Caudate nucleus (tissue), 63 donors: ENCODE measurements at places on chromosomes 7 and 10.

DNA sequence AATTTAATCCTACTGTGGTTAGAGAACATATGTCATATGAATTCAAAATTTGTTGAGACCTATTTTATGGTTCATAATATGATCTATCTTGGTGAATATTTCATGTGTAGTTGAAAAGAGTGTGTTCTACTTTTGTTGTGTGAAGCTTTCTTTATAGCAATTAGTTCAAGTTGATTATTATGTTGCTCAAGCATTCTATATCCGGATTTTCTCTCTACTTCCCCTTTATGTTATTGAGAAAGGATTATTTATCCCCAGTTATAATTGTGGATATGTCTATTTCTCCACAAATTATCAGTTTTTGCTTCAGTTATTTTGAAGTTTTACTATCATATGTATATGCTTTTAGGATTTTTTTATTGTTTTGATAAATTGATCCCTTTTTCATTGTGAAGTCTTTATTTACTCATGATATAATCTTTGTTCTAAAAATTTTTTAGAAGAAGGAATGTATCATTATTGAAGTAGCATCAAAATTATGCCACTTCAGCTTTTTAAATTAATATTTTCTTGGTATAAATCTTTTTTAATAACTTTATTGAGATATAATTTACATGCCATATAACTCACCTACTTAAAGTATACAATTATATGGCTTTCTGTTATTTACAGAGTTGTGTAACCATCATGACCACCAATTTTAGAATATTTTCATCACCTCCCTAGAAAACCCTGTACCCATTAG lies 12.0 kb upstream of the MEST start:
- DNase-seq, result no peak

DNA sequence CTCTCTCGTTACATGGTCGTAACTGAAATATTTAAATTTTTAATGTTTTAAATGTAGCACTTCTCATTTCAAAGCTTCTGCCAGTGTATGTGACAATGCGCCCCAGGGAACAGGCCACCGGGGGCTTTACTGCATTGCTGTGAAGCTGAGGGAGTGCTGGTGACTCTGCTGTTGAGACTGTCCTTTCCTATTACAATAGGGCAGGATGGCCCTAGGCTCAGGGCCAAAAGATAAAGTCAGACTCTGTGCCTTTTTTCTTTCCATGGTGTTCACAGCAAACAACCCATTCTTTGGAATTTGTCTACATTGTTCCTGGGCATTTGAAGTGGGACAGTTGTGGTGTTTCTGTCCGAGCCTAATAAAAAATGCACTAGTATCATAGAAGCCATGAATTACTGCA lies 107.3 kb downstream of the GALNT11 start:
- no peak for DNase-seq

GRCh38 chr10:7230951-7231350 lies 179.9 kb downstream of the SFMBT2 start:
- DNase-seq, result no peak

DNA sequence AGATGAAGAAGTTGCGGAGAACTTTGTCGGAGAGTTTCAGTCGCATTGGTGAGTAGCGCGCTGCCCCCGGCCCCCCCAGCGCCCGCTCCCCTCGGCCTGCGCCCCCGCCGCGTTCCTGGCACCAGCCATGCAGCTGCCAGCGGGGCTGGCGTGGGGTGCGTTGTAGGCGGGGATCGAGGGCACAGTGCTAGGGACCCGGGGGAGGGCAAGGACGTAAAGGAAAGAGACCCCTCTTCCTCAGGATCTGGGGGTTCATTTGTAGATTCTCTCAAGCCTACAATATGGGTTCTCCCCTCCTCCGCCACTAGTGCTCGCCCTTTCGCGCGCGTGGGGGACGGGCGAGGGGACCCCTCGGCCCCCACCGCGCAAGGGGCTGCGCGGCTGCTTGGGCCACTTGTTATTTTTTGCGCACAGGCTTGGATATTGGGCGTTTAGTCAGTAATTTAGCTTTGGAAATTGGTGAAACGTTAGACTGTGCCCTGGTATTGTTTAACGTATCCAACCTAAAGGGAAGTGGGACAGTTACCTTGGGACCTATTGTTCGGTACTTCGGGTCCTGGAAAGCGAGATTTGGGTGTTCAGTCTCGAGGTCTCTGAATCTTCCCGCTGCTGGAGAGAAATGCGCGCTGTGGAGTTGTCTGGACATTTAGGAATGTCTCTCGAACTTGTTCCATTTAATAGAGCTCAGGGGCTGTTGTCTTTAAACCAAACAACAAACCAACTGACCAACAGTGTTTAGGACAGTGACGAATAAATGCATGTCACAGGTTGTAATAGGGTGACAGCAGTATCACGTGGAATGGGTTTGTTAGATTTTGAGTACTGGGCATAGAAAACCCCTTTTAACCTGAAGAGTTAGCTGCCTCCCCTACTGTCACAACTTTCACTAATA lies 796 bp downstream of the CDK14 start:
- no peak for DNase-seq

DNA sequence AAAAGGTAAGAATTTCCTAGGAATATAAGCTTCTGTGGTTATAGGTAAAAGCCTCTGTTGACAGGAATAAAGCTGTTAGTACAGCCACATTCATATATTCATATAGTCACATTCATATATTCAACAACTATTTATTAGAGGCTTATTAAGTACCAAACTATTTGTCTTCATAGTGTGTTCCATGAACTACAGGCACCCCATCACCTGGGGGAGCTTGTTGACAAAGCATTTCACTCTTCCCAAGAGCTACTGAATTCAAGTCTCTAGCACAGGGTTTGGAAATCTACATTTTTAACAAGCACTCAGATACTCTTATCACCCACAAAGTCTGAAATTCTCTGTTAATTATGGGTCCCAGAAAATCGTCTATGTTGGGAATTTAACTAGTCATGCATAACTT lies 110.6 kb downstream of the RNLS start:
- DNase-seq, result no peak

GRCh38 chr10:42941295-42941644 lies 135.6 kb upstream of the RET start:
- no peak for DNase-seq

GRCh38 chr10:109474812-109475211 lies 448.5 kb downstream of the XPNPEP1 start:
- DNase-seq, result no peak

DNA sequence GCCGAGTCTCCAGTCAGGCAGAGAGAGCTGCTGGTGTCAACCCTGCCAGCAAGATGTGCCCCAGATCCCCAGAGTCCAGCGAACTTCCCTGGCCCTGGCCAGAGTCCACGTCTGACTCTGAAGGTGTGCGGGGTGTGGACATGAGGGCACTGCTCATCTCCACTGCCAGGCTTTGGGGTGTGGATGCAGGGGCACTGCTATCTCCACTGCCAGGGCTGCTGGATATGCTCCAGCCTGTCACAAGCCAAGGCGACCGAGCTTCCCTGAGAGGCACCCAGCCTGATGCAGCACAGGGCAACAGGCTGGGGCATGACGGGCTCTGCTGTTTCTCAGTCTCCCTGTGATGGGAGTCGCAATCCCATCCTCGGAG lies 596.8 kb downstream of the PTPRN2 start:
- no peak for DNase-seq

- DNase-seq, result no peak
Measured at GRCh38 chr7:28581351-28581750, 169.0 kb downstream of the CREB5 start.

DNA sequence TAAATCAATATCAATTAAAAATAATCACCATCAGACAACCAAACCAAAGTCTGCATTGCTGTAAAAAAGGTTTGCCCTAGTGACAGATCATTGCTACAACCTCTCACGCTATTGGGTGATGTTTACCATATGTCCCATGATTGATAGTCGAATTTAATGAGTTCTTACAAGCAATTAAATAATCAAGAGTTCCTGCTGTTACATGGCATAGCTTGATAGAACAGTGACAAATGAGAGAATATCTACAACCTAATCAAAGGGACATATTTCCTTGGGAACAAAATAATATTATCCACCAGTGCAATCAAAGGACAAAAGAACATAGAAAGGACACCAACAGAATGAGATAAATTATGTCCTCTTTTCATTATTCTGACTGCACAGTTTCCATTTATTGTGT lies 387.4 kb downstream of the ETV1 start:
- no peak for DNase-seq

DNA sequence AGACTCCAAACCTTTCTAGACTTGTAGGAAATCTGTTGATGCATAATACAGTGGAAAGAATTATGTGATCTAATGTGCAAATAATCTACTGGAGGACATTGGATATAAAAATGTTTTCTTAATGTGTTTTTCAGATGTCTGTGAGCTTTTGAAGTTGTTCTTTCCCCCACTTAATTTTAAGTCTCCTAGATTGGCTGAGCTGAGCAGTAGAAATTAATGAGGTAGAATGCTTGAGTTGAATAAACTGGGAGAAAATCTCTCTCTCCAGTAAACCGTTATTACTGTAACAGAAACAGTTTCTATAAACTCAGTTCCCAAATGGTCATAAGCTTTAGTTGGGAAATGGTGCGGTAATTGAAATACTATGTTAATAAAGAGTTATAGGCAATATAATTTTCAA lies 15.7 kb downstream of the CSGALNACT2 start:
- no peak for DNase-seq

GRCh38 chr7:38704751-38705150 lies 73.6 kb upstream of the AMPH start:
- no peak for DNase-seq

GRCh38 chr7:116142850-116143249 lies 67.5 kb upstream of the TES start:
- DNase-seq, result no peak

DNA sequence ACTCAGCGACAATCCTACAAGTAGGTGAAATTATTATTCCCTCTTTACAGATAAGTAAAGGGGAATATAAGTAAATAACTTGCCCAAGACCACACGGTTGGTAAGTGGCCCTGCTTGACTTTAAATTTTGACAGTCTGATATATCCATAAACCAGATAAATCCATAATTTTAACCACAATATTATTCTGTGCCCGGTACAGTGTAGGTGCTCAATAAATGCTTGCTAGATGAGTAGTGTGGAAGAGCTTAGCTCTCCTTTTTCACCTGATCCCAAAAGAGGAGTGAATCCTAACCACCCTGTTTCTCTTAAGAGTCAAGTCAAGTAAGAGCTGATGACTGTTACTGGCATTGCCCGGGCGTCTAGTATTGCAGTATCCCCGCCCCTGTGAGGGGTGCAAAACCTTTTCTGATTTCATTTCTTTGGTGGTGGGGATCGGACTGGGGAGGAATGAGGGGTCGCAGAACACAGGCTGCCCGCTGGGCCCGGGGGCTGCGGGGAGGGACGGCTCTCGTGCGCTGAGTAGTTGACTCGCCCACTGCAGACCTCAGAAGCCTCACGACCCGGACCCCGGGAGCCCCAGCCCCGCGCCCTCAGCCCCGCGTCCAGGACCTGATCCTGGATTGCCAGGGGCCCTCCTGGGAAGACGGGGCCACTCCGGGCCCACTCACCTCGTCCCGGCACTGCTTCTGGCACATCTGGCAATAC lies 490 bp downstream of the KIN start:
- DNase-seq, result no peak

- no peak for DNase-seq
Measured at GRCh38 chr10:48507494-48507893, 97.4 kb downstream of the ARHGAP22 start.

DNA sequence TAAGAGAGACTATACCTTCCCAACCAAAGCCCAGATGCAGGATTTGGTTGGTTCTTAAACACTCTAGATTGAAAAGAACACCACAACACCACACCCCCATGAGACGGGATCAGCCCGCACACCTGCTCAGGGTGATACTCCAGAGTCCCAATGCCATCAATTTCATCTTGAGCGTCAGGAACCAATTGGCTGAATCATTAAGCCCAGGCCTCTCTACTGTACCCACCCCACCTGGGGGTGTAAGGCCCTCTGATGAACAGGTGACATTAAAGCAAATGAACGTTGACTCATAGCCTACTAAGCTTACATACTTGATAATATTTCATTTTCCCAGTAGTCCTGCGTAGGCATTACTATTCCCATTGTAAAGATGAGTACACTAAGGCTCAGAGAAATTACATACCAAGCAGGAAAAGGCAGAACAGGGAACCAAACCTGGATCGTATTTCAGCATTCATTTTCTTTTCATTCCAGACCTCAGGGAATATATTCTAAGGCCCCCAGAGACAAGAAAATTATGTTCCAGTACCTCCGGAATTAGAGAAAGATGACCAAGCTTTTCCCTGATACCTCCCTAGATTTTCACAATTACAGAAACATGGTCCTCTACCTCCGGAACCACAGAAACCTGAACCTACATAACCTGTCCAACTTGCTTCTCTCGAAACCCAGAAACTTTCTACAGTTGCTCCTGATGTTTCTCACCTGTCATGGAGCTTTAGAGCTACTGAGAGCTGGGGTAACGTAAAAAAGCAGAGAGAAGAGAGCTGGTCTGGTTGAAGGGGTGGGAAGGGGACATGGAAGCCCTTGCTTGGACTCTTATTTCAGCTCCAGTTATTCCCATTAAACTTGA lies 43.1 kb upstream of the KDM7A start:
- no peak for DNase-seq

- no peak for DNase-seq
Measured at GRCh38 chr7:138907850-138908249, 73.3 kb downstream of the KIAA1549 start.

GRCh38 chr10:86365346-86366032 lies 1.1 kb downstream of the GRID1 start:
- DNase-seq, result no peak

GRCh38 chr10:70503776-70504175 lies 25.2 kb downstream of the PALD1 start:
- DNase-seq, result no peak

DNA sequence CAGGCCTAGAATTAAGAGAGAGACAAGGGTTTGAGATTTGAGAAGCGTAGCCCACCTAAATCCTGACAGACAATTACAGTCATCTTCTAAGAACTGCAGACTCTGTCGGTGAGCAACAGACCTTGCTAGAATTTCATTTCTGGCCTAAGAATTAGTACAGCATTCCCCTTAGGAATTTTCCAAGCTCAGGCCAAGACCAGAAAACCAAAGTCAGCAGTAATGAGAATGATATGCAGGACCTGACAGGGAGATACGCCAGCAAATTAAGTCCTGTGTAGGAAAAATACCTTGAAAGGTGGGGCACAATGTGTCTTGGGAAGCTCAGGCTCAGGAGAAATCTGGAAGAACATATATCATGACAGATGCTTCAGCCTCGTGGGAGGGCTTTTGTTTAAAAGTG lies 52.7 kb upstream of the HERPUD2 start:
- DNase-seq, result no peak

DNA sequence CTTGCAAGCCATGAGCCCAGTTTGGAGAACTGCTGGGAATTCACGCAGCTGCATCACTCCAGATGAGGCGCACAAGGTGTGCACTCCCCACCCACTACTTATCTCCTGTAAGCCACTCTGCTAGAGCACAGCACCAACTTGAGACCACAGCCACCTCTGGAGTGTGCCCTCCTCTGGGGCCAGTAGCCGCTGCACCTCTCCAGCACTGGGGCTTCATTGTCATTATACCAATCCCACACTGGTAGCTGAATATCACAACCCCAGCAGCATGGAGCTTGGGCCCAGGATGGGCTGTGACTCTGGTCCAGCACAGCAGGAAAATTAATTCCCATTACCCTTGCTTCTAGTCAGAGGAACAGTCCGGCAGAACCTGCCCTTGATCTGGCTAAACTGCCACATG lies 125.6 kb downstream of the LSM5 start:
- DNase-seq, result no peak

GRCh38 chr7:69739190-69739589 lies 140.9 kb downstream of the AUTS2 start:
- DNase-seq, result no peak
